ENCODE measurements at places on chromosomes 13 and 19.
A peak's percentile ranks its signal among the peaks of the same experiment; 100 is the strongest.

DNA sequence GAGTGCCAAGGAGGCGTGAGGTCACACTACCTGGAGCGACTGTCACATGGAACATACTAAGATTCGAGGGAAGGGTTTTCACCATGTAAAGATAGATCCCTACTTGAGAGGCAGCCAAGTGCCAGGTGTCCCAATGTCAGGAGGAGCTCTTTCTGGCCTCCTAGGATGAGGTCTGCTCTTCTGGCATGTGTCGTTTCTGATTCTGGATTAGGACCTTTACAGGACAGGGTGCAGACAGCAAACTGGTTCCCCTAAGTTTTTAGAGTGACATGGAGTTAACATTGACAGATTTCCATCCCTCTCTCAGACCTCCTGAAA, 75.3 kb downstream of the ZNF536 start:
- DNase-seq, result no peak

- DNase-seq, result peak; percentile 91
Measured at GRCh38 chr13:48975101-48975855, 434 bp upstream of the FNDC3A start.

GRCh38 chr13:49459580-49459979, 15.5 kb downstream of the SETDB2 start:
- no peak for DNase-seq

DNA sequence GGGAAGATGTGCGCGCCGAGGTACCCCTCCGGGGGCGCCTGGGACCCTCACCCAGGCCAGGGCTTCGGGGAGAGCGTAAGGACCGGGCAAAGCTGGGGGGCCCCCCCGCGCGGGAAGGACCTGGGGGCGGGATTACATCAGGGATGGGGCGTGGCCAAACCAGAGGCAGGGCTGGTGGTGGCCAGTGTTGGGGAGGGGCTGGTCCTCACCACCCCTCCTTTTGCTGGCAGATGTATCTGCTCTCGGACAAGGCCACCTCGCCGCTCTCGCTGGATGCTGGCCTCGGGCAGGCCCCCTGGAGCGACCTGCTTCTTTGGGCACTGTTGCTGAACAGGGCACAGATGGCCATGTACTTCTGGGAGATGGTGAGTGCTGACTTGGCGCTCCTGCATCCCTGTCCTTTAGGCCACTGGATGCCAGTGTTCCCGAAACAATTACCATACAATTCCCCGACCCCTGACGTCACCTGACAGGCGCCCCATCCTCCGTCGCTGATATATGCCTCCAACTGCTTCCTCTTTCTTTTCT, 25.3 kb downstream of the TRPM4 start:
- no peak for DNase-seq

GRCh38 chr19:29695765-29696564, 19.1 kb downstream of the C19orf12 start:
- no peak for DNase-seq

- DNase-seq, result no peak
Measured at GRCh38 chr19:13938301-13939064, at the start of gene PODNL1. Gene PODNL1, minus strand, starts transcription at chr19:13938417. Its CDS starts 236 bp downstream, at chr19:13938181.

- no peak for DNase-seq
Measured at GRCh38 chr13:37412241-37412921, 186.2 kb downstream of the POSTN start.

DNA sequence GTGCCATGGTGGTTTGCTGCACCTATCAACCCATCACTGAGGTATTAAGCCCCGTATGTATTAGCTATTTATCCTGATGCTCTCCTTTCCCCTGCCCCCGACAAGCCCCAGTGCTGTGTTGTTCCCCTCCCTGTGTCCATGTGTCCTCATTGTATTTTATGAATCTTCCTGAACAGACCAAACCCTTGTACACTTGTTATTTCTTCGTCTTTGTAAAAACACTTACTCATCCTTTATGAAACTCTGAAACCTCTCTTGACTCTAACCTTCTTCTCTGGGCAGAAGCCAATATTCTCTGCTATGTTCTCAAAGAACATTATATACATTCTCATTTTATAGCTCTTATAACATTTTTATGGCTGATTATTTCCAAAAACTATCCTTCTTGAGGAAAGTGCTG, 746.9 kb downstream of the EFNB2 start:
- no peak for DNase-seq

DNA sequence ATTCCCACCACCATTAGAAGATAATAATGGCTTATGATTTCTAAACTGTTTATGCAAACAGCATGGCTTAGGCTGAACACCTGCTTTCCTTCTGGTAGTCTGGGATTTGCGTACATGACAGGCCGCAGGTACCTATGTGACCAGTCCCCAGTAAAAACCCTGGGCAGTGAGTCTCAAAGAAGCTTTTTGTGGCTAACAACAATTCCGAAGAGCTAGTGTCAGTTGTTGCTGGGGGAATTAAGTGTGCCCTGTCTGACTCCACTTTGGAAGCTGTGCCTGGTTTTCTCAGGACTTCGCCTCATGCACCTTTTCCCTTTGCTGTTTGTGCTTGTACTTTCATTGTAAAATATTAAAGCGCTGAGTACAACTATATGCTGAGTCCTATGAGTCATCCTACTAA, 250.2 kb upstream of the MIR17HG start:
- no peak for DNase-seq

- DNase-seq, result no peak
Measured at GRCh38 chr19:1228161-1228957, 9.4 kb downstream of the CBARP start.

- no peak for DNase-seq
Measured at GRCh38 chr13:84566780-84567179, 684.5 kb upstream of the SLITRK1 start.

DNA sequence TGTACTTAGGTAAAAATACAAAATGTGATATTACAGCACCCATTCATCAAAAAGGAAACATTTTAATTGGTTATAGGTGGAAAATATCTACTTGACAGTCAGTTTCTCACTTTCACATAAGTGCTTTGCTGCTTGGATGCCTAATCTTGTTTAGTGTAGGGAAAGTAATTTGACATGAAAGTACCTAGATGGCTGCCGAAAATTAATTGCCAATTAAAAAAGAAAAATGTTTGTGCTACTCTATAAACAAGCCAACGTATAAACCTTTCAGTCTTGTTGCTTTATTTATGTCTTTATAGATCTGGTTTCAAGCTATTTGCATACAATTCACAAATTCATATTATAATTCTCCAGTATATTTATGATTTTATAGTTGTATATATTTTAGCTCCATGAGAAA, 729.9 kb downstream of the DACH1 start:
- no peak for DNase-seq

DNA sequence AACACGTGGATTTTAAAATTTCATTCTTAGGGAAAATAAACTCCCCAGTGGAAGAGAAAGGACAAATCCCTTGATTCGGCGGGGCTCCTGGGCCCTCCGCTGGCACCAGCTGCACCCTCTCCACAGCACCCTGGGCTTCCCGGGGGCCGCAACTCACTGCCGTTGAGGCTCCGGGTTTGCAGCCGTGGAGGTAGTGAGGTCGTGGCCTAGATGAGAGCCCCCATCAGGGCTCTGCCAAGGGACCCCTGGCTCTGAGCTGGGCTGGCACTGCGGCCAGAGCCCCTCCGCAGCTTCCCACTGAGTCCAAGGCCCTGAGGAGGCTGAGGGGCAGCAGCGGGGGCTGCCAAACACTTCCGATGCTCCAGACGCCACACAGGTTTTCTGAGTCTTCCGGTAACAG, 133.7 kb upstream of the MCF2L start:
- no peak for DNase-seq

DNA sequence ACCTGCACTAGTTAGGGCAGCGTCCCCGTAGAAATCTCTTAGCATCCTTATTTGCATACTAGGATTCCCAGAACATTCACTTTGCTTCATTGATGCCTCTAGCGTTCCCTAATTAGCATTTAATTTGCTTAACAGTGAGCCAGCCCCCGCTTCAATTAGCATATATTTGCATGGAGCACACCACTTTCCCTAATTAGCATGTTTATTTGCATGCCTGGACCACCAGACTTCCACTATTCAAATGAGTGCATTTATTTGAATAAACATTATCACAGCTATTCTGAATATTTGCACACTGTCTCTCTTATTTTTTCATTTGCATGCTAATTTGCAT, 69.6 kb downstream of the RYR1 start:
- DNase-seq, result no peak

GRCh38 chr19:34431681-34432402, 3.7 kb downstream of the UBA2 start:
- DNase-seq, result no peak

DNA sequence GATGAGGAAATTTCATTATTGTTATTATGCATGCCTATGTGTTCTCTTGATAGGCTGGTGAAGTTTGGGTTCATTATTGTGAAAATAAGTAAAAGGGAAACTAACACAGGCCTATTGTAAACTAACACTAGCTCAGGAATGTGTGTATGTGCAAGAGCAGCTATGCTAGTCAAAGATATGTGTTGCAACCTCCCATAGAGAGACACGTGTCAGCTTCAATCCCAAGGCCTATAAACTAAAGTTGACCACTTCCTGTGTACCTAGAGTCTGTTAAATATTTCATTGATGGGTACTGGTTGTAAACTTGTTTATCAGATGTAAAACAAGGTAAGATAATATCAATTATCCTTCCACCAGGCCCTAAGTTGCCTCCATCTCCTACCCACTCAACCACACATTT, 44.7 kb upstream of the ZNF30 start:
- DNase-seq, result peak; percentile 30
